Stimulated activated CD4-positive, alpha-beta T cell treated with anti-CD3 and anti-CD28 coated beads, TNF-alpha, amount 100 ng/mL, for 1 hour (primary cell): ENCODE measurements at places on chromosomes 12 and 14.

DNA sequence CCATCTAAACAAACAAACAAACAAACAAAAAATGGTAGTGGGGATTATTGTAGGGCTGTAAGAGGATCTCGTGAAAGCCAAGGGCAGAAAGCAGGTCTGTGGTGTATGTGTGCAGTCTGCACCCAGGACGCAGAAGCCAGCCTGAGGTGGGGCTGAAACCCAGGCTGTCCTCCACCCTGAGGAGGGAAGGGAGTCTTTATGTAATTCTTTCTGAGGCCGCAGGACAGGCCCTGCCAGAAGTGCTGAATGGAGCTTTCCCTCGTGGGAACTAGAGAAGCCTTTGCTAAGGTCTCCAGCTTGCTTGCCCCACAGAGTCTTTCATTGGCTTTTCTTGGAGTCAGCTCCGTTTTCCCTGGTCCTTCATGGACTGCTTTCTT lies 27.7 kb downstream of the SLC17A8 start:
- DNase-seq: no peak

GRCh38 chr14:70999117-70999516 lies 91.9 kb downstream of the PCNX1 start:
- no peak for DNase-seq

GRCh38 chr12:19683178-19683927 lies 244.1 kb downstream of the AEBP2 start:
- DNase-seq: no peak

DNA sequence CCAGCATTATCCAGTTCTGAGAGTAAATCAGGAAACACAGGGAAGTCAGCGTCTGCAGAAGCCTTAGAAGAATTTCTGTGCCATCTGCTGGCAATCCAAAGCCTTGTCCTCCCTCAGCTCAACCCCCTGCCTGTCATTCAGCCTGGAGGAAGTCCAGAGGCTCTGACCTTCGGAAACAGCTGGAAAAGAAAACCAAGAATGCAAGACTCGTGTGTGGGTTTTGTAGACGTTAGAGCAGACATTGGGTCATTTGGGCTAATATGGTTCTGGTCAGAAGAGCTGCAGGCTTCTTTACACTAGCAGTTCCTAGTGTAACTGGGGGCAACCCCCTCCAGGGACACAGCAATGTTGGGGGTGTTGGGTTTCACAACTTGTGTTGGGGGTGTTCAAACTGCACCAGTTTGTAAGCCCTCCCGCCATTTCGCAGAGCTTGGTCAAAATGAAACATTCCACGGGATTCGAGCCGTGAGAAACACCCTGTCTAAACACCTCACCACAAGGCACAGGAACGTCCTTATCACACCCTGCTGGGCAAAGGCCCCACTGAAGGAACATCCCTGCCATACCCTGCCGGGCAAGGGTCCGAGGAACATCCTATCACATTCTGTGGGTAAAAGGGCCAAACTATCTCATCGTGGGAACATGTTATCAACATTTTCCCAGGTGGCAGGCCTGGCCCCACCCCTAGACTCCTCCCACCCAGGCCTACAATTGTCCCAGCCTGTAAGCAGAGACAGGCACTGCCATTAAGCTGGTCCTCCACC lies 21.0 kb upstream of the SERPINA4 start:
- DNase-seq: no peak

DNA sequence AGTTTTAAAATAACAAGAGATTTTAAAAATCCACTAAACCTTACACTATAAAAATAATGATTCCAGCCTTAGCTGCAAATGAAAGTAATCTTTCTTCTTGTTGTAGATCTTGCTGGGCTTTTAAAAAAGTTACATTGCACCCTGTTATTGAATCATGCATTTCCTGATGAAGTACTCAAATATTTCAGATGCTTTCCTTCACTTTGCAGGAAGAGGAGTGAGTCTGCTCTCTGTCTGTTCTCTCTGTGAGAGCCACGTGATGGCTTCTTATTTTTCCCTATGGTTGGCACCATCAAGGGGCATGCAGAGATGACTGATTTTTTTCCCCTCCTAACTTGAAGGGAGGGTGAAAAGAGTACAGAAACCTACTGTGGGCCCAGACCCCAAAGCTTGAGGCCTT lies 262.7 kb downstream of the ATP23 start:
- no peak for DNase-seq

DNA sequence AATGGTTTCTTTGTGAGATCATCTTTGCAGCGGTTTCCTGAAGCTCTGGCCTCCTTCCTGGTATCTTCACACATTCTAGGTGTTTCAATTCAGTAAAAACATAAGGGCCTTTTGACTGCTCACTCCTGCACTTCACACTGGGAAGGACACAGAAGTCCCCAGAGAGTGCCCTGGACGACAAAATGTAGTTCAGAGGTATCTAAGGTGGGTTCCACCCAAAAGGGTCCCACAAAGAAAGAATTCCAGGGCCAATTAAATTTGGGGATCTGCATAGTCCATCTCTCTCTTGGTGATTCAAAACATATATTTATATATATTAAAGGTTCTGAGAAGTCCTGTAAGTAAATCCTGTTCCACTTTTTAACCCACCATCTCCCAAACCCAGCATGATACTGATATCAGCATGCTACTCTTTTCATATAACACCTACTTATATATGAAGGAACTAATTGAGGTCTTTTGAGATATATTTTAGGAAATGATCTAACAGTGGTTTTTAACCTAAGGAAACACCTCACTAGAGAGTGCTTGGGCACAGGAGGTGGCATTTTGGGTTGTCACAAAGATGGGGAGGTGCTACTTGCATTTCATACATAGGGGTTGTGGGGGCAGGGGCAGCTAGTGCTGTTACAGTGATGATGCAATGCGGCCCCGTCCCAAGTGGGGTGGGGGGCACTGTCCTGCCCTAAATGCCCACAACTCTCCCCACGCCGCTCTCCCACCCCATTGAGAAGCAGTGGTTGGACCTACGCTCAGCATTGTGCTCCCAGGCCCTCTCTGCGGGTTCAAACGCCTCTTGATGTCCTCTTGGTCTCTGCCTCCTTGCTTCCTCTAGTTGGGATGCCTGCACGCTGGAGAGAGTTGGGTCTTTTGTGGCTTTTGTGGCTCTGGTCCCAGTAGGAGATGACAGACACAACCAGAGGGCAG lies 109.4 kb downstream of the ARF6 start:
- no peak for DNase-seq

DNA sequence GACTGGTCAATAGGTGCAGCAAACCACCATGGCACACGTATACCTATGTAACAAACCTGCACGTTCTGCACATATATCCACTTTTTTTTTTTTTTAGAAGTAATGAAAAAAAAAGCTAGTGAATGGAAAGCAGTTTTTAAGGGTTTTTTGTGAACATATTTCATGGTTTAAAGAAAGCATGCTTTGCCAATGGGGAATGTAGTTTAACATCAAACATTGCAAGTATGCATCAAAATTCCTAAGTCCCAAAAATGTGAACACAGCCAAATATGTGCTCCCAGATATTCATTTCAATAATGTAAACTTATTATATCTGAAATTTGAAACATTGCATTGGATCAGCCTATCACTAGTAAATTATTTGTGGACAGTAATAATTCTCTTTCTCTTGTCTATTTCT lies 710.4 kb upstream of the FLRT2 start:
- DNase-seq: no peak

GRCh38 chr14:29716150-29716549 lies 211.5 kb downstream of the PRKD1 start:
- no peak for DNase-seq

DNA sequence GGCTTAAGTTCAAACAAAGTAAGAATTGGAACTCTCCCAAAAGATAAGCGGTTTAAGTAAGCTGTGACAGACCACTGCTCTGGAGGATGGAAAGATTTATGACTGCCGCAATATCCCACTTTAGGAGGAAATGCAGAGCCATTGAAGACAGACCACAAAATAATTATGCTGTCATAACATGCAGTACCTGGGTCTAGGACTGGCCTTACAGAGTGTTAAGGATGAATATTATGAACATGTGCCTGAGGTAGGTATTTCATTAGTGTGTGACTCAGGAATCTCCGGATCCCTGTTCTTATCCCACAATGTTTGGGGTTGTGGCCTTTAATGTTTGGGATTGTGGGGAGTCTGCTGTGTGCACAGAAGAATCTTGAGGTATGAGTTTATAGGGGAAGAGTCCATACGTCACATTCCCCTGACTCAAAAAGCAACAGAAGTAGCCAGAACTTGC lies 114.9 kb downstream of the SAMD4A start:
- DNase-seq: no peak

DNA sequence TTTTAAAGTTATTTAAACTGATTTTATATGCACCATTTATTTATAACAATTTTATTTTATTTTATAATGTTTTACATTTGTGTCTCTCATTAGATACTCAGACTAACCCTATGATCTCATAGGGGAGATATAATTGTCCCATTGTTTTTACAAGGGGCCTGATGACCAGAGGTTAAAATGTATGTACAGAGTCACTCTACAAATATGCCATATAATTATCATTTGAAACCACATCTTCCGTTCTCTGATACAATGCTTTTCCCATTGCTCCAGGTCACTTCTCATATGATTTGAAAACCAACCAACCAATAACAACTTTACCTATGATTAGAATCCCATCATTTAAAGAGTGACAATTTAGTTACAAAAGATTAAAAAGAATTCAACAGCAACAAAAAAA lies 137.8 kb downstream of the GPHN start:
- no peak for DNase-seq

DNA sequence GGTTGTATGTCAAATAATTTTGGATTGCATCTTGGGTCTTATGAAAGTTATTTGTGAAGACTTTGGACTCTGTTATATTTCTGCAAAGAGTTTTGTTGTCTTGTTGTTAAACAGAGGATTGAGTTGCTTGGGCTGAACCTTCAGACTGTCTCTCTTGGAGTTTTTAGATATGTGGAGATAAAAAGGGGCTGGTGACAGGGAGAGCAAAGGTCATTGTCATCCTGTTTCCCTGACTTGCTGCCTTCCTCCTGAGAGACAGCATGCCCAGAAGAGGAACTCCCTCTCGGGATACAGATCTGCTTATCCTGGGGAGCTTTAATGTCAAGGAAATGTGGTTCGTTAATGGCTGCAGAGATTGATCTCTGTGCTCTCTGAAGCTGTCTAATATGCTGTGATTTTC lies 47.6 kb upstream of the RFLNA start:
- DNase-seq: no peak

DNA sequence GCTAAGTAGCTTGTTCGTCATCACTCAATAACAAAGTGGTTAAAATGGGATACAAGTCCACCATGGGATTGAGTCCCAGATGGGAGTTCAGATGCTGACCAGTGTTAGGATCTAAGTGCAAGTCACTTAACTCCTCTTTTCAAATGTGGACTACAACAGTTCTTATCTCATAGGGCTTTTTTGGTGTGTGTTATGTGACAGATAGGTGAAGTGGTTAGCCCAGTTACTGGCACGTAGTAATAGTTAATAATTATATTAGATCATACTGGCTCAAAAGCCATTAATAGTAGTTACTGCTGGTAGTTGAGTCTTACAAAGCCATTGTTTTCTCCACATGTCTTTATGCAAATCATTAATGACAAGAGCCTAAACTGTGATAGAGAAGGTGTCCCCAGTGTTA lies 73.2 kb downstream of the RCOR1 start:
- DNase-seq: no peak

DNA sequence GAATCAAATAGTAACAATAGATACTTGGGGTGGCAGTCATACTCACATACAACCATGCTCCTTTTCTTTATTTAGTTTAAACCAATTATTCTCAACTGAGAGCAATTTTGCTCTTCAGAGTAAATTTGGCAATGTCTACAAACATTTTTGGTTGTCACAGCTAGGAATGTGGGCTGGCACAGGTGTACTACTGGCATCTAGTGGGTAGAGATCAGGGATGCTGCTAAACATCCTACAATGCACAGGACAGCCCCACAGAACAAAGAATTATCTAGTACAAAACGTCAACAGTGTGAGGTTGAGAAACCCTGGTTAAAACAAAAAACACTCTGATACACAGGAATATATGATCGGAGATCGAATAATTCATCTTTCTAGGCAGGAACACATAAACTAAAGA lies 186.5 kb downstream of the NELL2 start:
- DNase-seq: no peak

- DNase-seq: no peak
Observed at GRCh38 chr14:35470755-35471154, 63.2 kb upstream of the INSM2 start.

DNA sequence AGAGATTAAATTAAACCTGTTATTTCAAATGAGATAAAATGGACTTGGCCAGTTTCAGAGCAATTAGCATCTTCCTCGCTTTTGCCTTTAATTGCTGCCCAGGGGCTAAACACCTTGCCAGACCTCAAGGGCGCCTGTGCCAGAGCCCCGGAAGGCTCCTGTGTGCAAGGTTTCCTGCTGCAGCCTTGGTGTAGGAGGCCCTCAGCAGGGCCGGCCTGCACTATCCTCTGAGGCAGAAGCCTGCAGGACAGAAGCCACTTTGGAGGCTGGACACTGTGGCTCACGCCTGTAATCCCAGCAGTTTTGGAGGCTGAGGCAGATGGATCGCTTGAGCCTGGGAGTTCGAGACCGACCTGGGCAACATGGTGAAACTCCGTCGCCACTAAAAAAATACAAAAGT lies 150.4 kb downstream of the CALM1 start:
- no peak for DNase-seq

DNA sequence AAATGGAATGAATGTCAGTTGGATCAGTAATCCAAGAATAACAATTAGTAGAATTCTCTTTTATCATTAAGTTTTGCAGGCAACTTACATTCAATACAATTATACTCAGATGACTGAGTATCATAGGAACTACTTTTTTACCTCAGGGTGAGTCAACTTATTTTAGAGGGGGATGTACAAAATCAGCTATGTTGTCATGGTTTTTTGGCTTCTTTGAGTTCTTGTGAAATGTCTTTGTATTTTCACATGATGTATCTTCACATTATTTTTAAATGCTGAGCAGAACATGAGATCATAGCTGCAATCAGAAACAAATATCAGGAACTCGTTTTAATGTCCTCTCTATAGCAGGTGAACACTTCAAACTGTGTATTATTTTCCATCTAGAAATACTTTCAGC lies 65.3 kb upstream of the PTPRR start:
- no peak for DNase-seq

- DNase-seq: no peak
Observed at GRCh38 chr12:32444895-32445294, 45.5 kb downstream of the FGD4 start.

DNA sequence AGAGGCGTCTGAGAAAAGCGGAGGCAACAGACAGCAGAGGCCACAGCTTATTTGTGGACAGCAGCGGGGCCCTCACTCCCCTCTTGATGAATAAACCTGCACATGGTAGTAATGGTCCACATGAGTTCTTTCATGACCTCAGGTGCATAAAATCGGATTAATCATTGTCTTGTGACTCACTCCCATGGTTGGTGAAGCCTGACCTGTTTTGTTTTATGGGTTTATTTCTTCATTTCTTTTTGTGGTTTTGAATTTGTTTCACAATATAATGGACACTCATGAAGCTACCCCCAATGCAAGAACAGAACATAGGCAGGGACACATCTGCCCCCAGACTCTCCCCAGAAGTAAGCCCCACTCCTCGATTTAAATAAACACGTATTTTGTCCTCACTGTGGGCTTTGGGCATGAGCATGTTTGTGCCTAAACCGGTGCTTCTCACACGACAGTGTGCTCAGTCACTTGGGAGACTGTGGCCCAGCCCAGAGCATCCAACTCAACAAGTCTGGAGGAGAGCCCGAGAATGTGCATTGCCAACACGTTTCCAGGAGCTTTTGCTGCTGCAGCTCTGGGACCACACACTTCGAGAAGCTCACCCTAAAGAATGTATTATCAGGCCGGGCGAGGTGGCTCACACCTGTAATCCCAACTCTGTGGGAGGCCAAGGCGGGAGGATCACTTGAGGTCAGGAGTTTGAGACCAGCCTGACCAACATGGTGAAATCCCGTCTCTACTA lies 116.1 kb downstream of the SCARB1 start:
- DNase-seq: no peak

GRCh38 chr12:60830381-60830780 lies 1234.6 kb downstream of the SLC16A7 start:
- DNase-seq: no peak
